ENCODE measurements at places on chromosomes 1 and 21.

- no peak for DNase-seq
Measured at GRCh38 chr1:186014370-186015037, 280.3 kb downstream of the HMCN1 start.

- no peak for DNase-seq
Measured at GRCh38 chr1:196550731-196551130, 57.5 kb downstream of the KCNT2 start.

- no peak for DNase-seq
Measured at GRCh38 chr1:6770751-6771440, 14.4 kb upstream of the CAMTA1 start.

DNA sequence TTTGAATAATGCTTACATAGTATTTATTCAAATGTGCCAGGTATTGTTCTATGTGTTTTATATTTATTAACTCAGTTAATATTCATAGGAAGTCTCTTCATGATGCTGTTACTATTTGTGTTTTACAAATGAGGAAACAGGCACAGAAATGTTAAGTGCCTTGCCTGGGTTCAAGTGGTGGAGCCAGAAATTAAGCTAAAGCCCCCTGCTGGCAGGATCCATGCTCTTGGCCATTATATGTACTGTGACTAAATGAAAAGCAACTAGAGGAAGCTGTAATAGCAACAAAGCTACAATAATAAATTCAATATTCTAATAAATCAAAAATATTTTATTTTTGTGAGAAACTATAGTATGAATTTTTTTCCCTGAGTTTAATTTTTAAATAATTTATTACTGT, 30.0 kb downstream of the IARS2 start:
- no peak for DNase-seq

DNA sequence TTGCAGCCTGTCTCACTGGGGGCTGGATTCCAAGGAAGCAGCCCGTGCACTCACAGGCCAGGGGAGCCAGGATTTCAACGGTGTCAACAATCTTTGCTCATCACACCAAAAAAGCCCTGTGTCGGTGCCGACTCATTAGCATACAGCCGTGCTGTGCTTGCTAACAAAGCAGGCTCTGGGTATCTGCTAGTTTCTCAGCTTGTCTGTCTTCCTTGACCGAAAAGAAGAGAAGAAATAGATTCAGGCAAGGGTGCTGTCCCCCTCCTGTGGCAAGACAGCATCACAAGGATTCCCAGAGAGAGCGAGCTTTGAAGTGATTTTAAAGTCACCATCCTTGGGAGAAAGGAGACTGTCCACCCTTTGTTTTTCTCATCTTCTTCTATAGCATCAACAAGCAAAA, 214.7 kb downstream of the SDCCAG8 start:
- no peak for DNase-seq

- peak; percentile 88 for DNase-seq
Measured at GRCh38 chr1:155176544-155177071, 3.0 kb downstream of the TRIM46 start.

GRCh38 chr1:92924501-92924900, 36.8 kb downstream of the DIPK1A start:
- DNase-seq, result no peak
